ENCODE measurements at places on chromosomes 3 and 15.

DNA sequence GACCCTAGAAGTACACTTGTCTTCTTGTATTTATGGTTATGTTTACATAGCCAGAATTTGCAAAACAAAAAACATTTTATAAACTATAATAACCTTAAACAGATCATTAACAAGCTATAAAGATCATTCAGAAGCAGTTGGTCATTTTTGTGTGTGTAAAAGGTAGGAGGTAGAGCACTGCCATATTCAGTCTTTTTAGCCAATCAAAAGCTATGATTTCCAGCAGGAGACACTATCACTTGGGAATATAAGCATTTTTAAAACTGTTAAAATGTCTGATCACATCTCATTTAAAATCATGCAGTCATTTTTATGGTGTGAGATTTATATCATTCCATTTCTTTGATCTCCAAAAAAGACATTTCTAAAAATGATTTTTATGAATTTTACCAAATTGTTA lies 42.6 kb upstream of the ATP2C1 start:
- DNase-seq: no peak

DNA sequence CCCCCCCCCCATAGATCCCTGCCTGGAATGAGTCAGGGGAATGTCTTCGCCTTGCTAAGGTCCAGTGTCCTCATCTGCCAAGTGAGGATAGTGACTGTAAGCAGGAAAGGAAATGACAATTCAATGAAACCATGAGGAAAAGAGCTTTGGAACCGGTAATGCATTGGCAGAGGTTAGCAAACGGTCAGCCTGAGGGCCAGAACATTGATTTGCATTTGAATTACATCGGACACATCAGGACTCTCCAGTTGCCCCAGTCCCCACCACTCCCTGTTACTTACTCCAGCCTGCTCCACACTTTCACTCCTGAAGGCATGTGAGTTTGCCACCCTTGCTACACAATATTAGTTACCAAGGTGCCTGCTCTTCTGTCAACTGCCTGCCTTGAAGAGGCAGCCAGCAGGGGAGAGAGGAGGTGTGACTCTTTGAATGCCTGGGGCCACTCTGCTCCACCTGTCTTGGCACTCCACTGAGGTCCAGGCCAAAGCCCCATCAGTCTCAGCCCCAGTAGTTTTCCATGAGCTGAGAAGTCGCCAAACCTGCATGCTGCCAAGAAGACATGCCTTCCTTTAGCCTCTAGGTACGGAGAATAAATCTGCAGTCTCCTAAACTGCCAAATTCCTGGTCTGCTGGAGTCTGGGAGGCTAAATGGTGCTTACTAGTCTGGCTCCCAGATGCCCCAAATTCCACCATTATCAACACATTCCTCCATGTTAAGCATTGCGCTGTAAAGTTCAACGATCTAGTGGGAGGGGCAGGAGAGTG lies 191.7 kb upstream of the TLE3 start:
- DNase-seq: no peak

- no peak for DNase-seq
Measured at GRCh38 chr3:43995547-43996378, 245.9 kb upstream of the TOPAZ1 start.

- DNase-seq: no peak
Measured at GRCh38 chr3:29465836-29466235, 185.0 kb downstream of the RBMS3 start.

DNA sequence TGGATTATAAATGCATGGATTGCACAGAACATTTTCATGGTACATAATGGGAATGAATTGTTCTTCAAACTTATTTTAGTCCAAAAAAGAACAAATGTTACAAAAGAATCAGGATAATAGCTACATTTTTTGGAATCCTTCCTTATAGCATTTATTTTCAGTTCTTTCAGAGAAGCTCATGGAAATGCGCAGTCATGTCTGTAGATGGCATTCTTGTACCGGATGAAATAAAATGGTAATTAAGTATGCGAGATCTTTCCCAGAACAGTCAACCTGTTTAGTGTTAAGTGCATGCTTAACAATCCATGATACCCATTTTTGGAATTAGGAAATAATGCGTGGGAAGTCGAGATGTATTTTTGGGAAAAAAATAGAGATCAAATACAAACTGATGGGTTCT lies 38.2 kb upstream of the GOLGA8B start:
- no peak for DNase-seq

- DNase-seq: no peak
Measured at GRCh38 chr3:163543662-163544061, 1534.6 kb downstream of the SI start.

DNA sequence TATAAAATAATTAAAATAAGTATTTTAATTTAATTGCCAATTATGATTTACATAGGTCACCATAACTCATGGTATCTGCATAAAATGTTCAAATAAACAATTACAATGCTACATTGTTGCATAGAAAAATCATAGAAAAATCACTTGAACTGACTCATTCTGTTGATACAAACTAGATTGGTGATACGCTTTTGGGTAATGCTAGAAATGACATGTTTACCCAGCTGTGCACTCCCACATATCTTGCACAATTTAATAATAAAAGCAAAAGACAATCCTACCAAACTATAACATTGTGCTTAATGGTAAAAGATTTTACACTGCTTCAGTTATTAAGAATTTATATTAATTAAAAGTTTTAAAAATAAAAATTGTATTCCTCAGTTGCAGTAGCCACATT lies 45.8 kb upstream of the FBXL22 start:
- DNase-seq: no peak
